ENCODE measurements at places on chromosomes 1 and 21. TPM values are rescaled to one million over a fixed set of nuclear protein-coding genes. Genes with fewer than 3 reads are reported as not detected.

The KLHL20 gene
- total RNA-seq, result 31.2 TPM

The GNG4 gene
- total RNA-seq, result not detected

The MPL gene
- total RNA-seq, result 0.46 TPM

The OBSCN gene
- 160 TPM for total RNA-seq

The PADI4 gene
- total RNA-seq, result 9.4 TPM

The SLAMF1 gene
- total RNA-seq, result 3.9 TPM

The RNF187 gene
- 105 TPM for total RNA-seq

The SLC5A9 gene
- 7.7 TPM for total RNA-seq

The IGSF3 gene
- total RNA-seq, result 25.8 TPM

The SLFNL1 gene
- 5.3 TPM for total RNA-seq

The NBPF4 gene
- not detected for total RNA-seq

The SPRR2A gene
- not detected for total RNA-seq

The CGN gene
- 223 TPM for total RNA-seq

The TMEM240 gene
- 3.3 TPM for total RNA-seq

The CELA2B gene
- not detected for total RNA-seq

The C1orf87 gene
- 4.4 TPM for total RNA-seq

The VPS13D gene
- total RNA-seq, result 181 TPM

The C1orf141 gene
- total RNA-seq, result 0.61 TPM

The CYP4Z1 gene
- 10.0 TPM for total RNA-seq

The CLCA4 gene
- not detected for total RNA-seq

The ENAH gene
- total RNA-seq, result 30.7 TPM

- no peak for DNase-seq
Observed at GRCh38 chr1:174397261-174397660, 50.5 kb upstream of the GPR52 start.

DNA sequence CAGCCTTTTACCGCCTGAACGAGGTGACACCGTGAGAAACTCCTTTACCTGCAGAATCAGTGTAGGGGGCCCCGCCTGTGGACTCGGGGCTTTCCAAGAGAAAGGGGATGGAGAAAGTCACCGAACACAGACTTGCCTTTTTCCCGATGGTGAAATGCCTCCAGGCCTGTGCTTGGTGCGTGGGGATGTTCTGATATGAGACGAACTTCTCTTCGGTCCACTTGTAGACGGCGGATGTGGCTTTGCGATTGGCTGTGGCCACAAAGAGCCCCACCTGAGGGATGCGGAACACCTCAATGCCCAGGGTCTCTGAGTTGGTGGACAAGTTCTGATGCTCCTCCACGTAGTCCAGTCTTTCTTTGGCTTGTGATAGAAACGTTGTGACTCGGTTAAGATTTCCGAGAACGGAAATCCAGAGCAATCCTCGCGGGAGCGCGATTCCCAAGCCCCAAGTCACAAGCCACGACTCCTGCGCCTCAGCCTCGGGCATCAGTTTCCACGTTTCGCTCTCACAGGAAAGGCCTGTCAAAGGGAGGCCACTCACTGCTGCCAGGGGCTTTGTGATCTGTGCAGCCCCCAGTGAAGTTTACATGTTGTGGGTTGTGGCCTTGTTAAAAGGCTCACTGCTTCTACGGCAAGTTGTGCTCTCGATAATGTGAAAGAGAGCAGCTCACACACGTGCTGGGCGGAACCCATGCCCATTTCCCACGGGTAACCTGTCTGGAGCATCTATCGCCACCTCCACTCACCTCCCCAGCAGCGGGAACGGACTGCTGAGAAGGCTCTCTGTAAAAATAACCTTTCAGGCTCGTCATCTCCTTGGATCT lies 12.6 kb downstream of the KRTAP10-1 start:
- DNase-seq, result peak; percentile 25

- DNase-seq, result no peak
Observed at GRCh38 chr1:34681480-34682451, 73.1 kb upstream of the GJB5 start.

GRCh38 chr1:9494936-9495758 lies 44.1 kb upstream of the SLC25A33 start:
- DNase-seq, result peak; percentile 55

DNA sequence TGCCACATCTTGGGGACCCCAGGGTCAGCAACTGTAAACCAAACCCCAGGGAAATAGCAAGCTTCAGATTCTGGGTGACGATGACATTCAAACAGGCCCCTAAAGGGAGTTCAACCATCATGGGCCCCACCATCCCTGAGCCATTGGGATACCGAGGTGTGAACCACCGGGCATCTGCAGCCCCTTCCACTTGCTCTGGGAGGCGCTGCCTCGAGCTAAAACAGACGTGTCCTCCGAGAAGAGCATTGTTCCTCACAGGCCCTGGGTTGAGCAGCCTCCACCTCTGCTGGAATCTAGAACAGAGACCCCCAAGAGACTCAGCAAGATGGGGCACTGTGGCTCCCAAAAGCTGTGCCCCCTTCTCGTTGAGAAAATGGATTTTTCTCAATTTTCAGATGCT lies 19.0 kb upstream of the EFHD2 start:
- no peak for DNase-seq

DNA sequence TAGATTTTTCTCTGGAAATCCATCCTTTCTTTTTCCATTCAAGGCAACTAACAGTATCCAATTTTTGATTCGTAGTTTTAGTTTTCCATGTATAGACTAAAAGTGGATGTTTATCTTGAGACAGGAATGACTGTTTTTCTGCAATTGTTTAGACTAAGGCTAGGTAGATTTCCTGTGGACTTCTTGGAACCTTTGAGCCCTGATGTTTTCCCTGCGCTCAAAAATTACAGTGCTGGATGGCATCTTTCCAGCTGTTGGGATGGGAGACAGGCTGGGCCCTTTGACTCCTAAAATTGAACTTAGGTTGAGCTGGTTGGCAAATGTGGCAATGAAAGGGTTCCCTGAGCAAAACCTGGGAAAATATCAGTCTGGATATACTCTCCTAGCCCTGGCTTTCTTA lies 180.4 kb downstream of the DHRS3 start:
- DNase-seq, result no peak

- peak; percentile 62 for DNase-seq
Observed at GRCh38 chr1:182615468-182616129, 11.4 kb upstream of the RGS16 start.

DNA sequence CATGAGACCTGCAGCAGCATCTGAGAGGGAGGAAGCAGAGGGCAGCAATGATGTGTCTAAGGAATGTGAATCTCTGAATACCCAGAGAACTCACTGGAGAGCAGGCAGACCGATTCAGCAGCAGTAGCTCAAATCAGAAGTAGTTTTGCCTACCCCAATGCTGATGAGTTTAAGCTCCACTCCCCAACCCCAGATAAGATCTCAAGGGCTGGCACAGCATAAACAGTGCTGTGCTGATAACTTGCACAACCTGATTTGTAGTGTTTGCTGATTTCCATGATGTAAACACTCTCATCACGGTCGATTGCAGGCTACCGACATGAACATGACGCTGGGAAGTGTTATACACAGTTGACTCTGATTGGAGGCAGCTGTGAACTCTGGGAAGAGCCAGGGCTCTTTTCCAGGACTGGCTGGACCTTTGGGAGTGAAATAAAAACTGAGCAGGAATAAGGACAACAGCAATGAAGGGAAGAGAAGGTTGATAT lies 11.2 kb upstream of the HMGCS2 start:
- peak; percentile 55 for DNase-seq

DNA sequence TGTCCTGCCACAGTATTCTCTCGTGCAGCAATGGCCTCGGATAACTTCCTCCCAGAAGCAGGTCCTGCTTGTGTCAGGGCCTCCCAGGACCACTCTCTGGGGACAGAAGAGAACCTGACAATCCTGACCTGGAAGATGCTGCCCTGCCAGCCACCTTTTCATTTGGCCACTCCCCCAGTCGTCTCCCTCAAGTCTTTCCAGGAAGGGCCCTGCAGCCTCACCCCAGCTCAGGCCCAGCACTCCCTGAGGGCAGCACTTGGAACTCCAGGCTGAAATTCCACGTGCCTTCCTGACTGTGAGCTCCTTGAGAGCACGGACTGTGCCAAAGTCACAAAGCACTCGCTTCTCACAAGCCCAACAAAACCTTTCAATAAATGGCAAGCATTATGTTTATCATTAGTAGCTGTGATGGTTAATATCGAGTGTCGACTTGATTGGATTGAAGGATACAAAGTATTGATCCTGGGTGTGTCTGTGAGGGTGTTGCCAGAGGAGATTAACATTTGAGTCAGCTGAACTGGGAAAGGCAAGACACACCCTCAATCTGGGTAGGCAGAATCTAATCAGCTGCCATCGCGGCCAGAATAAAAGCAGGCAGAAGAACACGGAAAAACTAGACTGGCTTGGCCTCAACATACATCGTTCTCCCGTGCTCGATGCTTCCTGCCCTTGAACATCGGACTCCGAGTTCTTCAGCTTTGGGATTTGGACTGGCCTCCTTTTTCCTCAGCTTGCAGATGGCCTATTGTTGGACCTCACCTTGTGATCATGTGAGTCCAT lies 2.3 kb upstream of the CLEC20A start:
- no peak for DNase-seq

DNA sequence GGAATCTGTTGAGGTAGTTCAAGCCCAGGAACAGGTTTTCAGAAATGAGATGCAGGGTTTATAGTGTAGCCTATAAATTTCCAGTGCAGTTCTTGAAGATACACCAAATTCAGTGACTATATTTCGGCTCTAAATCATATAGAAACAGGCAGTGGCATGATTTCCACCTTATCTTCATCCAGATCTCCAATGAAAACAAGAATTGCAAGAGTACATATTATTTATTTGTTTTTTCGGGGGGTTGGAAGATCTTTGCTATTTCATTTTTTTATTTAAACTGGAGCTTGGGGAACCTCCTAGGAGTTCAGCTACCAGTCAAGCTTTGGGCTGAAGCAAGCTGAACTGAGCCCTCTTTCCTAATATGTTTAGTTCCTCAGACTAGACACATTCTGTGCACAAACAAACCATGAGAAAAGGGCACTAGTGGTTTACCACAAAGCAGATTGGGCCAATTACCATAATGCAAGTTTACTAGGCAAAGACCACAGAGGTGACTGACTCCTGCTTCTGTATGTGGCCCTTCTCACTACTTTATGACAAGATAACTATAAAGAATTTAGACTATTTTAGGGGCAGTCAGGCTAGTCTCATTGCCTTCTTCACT lies 68.5 kb downstream of the RGS2 start:
- DNase-seq, result peak; percentile 35

GRCh38 chr1:76147917-76148316 lies 73.4 kb downstream of the ST6GALNAC3 start:
- DNase-seq, result no peak

DNA sequence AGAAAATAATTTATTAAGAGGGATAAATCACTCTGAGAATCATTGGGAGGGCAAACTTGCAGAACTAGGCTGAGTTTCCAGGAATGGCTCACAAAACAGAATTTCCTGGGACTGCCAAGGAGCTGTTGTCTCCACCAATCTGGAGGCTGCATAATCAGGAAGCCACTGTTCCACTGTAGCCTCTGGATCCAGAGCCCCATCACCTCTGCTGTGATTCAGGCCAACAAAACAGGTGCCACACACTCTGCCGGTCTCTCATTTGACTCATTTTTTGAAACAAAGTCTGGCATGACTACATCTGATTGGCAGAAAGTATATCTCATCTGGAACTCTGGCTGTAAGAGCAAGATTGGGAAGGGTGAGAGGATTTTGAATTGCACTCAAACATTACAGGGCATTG lies 178.9 kb upstream of the C1orf105 start:
- DNase-seq, result no peak

DNA sequence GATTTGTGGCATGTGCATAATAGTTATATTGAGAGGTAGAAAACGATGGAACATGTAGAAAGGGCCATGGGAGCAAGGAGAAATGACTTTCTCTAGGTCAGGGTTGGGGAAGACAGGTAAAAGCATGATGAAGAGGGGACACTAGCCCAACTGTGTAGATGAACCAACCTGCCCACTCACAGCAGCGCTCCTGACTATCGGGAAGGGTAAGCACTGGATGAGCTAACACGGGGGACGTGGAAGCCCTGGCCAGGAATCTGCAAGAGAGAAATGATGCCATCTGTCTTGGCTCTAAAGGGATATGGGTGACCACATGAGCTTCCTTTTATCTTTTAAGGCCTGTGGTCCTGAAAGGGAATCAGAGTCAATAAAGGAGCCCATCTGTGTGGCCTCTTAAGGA lies 36.2 kb upstream of the TMEM125 start:
- no peak for DNase-seq

GRCh38 chr1:216805233-216805632 lies 82.0 kb upstream of the ESRRG start:
- no peak for DNase-seq

DNA sequence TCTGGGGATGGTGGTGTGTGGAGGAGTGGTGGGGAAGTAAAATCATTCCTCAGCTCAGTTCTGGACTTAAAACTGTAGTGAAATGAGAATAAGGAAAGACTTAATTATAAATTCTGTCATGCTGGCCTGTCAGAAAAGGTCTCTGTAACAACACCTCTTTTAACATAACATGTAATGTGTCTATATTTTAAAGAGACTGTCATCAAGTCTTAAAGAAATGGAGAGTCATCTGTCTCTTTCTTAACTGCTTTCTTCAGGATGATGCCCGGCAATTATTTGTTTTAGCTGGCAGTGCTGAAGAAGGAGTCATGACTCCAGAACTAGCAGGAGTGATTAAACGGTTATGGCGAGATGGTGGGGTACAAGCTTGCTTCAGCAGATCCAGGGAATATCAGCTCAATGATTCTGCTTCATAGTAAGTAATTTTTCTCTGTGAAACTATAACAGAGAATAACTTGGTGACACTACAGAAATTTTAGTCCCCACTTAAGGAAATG lies 30.6 kb downstream of the GNAI3 start:
- no peak for DNase-seq

DNA sequence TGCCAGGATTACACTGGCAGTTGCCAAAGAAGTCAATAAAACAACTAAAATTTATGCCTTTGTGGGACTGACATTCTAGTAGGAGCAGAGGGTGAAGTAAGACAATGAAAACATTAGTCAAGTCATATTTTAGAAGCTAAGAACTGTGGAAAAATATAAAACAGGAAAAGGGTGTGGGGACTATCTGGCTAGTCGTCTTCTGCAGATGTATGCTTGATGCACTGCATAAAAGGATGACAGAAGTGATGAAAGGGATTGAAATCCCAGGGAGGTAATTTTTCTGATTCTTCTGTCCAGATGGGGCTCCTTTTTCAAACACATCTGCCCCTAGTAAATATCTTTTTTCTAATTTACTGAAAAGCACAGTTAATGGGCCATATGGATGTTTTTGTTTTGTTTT lies 706.3 kb downstream of the ADGRL2 start:
- no peak for DNase-seq

GRCh38 chr1:220791956-220792355 lies 5.2 kb downstream of the MTARC1 start:
- DNase-seq, result no peak

GRCh38 chr1:176560681-176561080 lies 97.7 kb downstream of the PAPPA2 start:
- no peak for DNase-seq

DNA sequence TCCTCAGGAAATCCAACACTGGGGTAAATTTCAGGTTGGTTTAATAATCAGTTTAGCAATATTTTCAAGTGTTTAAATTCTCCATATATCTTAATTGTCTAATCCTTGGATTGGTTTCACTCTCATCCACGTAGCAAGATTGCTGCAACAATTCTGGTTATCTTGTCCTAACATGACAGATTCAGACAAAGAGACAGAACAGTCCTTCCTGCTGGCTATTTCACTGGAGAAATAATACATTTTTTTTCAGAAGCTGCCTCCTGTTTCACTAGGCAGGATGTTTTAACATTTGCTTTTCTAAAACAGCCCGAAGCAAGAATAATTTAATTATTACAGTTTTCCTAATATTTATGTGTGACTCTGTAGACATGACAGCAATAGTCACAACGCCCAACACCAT lies 2011.2 kb downstream of the NCAM2 start:
- no peak for DNase-seq

Data from upper lobe of left lung (tissue), 6 donors.